ENCODE measurements at places on chromosomes 5 and 9.

DNA sequence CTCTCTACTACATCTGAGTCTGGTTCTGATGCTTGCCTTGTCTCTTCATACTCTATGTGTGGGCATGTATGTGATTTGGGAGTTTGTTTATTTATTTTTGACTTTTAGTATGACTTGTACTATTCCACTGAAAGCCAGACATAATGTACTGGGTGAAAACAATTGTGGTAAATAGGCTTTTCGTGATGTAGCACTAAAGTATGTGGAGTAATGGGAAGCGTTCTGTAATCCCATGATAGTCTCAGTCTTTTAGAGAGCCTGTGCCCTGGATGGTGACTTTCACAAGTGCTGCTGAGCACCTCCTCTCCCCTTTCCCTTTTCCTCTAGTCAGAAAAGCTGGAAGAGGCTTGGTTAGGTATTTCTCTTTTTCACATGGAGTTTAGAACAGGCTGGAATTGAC lies 85.8 kb upstream of the S1PR3 start:
- no peak for DNase-seq

DNA sequence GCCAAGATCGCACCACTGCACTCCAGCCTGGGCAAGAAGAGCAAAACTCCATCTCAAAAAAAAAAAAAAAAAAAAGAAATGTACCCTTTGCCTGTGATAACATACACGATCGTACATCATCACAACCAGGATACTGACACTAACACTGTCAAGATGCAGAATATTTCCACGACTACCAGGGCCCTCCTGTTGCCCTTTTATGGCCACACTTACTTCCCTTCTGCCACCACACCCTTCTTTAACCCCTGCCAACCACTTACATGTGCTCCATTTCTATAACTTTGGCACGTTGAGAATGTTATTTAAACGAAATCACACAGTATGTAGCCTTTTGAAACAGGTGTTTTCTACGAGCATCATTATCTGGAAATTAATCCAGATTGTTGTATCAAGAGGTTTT lies 69.0 kb upstream of the OTULINL start:
- no peak for DNase-seq

DNA sequence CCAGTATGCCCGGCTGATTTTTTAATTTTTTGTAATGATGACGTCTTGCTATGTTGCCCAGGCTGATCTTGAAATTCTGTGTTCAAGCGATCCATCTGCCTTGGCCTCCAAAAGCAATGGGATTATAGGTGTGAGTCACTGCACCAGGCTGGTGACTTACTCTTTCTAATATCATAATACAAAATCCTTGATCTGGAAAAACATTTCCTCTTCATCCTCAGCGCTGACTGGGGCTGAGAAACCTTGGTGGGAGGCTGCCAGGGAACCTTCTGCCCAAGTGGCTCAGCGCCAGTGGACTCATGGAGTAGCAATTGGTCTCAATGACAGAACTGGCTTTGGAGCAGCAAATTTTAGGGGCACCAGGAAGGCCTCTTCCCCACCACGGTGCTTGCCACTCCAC lies 17.5 kb upstream of the SEMA4D start:
- no peak for DNase-seq

DNA sequence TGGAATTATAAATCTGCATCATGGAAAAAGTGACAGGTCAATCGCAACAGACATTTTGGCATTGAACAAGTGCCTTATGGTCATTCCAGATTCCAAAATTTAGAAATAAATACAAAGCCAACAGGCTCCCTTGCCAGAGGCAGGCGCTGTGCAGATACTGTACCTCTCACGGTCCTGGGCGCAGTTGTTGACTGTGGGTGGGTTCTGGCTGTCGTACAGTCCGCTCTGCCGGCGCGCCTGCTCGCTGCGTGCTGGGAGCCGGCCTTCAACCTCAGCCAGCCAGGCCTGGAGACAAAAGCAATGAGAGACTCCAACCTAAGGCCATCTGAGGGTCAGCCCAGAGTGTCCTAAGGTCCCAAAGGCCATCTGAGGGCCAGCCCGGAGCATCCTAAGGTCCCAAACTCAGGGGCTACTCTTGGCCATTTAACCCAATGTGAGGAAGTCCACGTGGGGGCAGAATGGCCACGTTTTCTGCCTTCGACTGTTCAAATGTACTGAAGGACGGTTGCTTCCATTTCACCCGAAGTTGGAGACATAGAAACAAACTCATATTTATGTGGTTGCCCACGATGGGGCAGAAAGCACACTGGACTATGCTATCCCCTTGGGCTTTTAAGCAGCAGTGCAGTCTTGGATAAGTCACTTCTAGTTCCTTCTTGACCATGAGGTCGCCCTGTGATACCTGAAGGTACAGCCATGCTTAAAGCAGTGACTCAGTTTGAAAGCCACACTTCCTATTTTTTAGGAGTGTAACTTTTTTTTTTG lies 65.2 kb downstream of the USP20 start:
- no peak for DNase-seq

DNA sequence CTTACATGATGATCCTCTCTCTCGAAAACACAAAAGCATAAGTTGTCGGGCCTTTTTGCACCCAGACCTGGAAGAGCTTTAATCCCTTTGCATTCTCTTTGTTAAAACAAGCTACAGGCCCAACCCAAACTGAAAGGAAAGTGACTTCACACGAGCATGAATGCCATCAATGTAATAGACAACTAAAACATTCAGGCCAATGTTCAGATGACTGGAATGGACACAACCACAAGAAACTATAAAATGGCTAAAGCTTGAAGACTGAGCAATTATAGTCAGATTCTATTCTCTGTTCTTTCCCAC lies 45.5 kb downstream of the RFX3 start:
- DNase-seq = no peak

DNA sequence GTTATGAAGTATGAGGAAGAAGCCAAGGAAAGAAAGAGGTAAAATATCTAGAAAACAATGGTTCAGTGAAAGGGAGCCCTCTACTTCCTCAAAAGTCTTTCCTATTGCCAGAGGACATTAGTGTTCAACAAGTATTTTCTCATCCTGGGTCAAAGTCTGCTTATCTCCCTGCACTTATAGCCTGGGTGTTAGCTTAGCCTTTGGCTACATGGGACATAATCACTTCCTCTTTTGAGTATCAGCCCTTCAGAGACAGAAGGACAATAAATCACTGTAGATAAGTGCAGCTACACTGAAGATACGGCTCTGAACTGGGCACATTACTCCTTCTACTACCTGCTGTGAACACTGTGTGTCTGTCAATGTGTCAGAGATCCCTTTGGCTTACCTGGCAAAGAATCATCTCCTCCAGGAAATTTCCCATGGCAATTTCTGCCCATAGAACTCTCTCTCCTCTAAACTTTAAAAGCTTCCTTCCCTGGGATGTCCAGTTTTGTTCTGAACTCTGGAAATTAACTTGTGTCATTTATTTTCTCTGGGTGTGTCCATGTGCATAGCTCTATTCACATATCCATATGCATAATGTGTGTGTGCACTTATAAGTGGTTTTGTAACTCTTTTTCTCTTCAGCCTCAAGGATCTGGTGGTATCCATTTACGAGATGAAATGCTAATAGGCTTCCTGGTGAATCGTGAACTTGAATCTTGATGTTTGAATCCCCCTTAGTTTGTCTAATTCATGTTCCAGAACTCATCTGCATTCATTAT lies 30.0 kb upstream of the RECK start:
- no peak for DNase-seq

DNA sequence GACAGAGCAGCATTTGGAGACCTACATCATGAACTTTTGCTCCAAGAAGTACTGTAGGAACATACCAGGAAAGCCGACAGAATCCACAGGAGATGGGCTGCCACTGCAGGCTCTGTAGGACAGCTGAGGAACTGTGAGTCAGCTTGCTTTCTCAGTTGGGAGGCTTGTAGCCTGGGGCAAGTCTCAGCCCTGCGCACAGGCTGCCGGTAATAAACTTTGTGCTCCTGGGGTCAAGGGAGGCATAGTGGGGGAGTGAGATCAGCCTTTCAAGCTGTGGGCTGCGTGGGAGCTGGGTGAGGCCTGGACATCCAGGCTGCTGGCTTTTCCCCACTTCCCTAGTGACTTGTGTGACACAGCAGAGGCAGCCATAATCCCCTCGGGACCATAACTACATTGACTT lies 718.0 kb upstream of the CDH10 start:
- DNase-seq = no peak

- no peak for DNase-seq
Observed at GRCh38 chr9:133658442-133659431, 22.6 kb downstream of the DBH start.

- DNase-seq = no peak
Observed at GRCh38 chr5:37323607-37324006, 47.3 kb downstream of the NUP155 start.
